ENCODE measurements at places on chromosomes 13 and 19. TPM values are rescaled to one million over a fixed set of nuclear protein-coding genes. Genes with fewer than 3 reads are reported as not detected.

DNA sequence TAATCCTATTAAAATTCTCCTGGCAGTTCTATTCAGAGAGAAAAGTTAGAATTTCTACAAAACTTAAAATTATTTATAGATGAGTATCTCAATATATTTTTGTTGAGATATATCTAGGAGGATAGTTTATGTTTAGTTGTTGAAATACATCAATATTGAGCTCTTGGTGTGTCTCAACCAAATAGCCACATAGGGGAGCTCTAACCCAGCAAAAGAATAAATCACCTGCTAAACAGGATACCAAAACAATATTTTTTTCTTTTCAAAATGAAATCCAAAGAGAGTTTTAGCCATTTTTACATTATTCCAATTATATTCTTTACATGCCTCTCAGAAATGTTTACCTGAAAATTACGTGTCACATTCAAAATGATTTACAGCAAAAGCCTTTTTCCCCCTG, 954.7 kb downstream of the SLITRK6 start:
- no peak overlapping the region for H3K27ac ChIP-seq
- no peak overlapping the region for H3K4me3 ChIP-seq
- DNase-seq, result no peak
- H3K27me3 ChIP-seq, result no peaks in the 10 kb centered on the region
- H3K36me3 ChIP-seq, result no peaks in the 10 kb centered on the region
- H3K4me1 ChIP-seq, result no peaks in the 10 kb centered on the region

GRCh38 chr13:109496216-109496615, 290.2 kb downstream of the IRS2 start:
- no peak for DNase-seq
- no peaks in the 10 kb centered on the region for H3K4me1 ChIP-seq
- H3K27ac ChIP-seq, result no peak overlapping the region

GRCh38 chr13:91902291-91902690, 503.9 kb downstream of the GPC5 start:
- H3K4me3 ChIP-seq, result no peak overlapping the region
- H3K27ac ChIP-seq, result no peak overlapping the region
- DNase-seq, result no peak
- H3K36me3 ChIP-seq, result no peaks in the 10 kb centered on the region
- H3K27me3 ChIP-seq, result no peaks in the 10 kb centered on the region
- no peaks in the 10 kb centered on the region for H3K4me1 ChIP-seq

Gene KASH5
- not detected for total RNA-seq

Gene WDR18
- total RNA-seq, result 64.3 TPM

DNA sequence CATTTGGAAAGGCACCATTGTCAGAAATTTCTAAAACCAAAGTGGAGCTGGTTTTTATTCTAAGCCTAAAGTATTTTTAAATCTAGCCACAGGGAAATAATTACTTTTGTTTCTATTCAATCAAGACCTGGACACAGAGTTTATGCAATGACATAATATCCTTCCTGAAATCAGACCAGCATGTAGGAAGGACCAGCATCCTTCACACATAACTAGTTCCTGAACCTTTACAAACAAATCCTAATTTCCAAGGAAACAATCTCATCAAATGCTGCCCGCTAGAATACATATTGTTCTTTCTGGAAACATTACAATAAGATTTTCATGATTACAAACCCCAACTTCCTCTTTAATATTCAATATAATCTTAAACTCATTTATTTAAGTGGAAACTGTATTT, 1.5 kb downstream of the STARD13 start:
- H3K4me1 ChIP-seq, result no peaks in the 10 kb centered on the region
- H3K27me3 ChIP-seq, result peaks cover 12% of the 10 kb centered on the region
- no peaks in the 10 kb centered on the region for H3K36me3 ChIP-seq
- no peak for DNase-seq
- no peak overlapping the region for H3K4me3 ChIP-seq

- H3K27ac ChIP-seq, result no peak overlapping the region
- H3K4me3 ChIP-seq, result no peak overlapping the region
- no peak for DNase-seq
Observed at GRCh38 chr13:49859560-49859959, 67.1 kb upstream of the KPNA3 start.

DNA sequence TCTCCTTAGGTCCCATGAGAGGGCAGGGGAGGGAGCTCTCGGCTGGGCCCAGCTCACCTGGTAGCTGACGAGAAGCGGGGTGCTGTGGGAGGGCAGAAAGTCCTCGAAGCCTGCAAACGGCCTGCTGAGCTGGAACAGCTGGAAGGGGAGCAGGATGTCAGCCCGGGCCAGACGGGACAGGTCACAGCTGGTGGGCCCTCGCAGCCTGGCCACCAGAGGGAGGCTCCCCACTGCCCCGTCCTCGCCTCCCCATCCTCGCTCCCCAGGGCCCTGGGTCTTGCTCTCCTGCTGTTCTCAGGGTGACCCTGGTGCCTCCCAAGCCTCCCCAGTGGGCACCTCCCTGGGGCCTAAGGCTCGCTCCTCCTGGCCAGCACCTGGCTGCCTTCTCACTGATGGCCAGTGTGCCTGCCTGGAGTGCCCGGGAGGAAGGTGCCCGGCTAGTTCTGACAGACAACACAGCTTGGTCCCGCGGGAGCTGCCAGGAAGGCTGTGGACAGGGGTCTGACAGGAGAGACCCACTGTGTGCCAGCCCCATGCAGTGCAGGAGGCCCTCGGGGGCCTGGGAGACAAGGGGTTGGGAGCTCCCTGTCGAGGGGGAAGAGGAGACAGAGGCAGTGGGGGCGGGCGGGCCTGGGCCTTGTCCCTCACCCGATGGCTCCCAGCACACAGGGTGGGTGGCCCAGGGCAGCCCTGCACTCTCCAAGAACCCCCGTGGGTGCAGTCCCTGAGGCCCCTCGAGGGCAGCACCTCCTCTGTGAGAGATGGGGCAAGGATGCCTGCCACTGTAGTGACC, 20.3 kb downstream of the GPX4 start:
- peaks cover 83% of the 10 kb centered on the region for H3K36me3 ChIP-seq
- H3K27me3 ChIP-seq, result no peaks in the 10 kb centered on the region
- H3K4me3 ChIP-seq, result no peak overlapping the region
- H3K4me1 ChIP-seq, result no peaks in the 10 kb centered on the region
- no peak overlapping the region for H3K27ac ChIP-seq
- DNase-seq, result no peak

Gene EDNRB
- total RNA-seq, result 0.35 TPM
